ENCODE measurements at places on chromosomes 3 and 15.

GRCh38 chr15:36666228-36666905, 86.9 kb downstream of the CDIN1 start:
- DNase-seq, result no peak

DNA sequence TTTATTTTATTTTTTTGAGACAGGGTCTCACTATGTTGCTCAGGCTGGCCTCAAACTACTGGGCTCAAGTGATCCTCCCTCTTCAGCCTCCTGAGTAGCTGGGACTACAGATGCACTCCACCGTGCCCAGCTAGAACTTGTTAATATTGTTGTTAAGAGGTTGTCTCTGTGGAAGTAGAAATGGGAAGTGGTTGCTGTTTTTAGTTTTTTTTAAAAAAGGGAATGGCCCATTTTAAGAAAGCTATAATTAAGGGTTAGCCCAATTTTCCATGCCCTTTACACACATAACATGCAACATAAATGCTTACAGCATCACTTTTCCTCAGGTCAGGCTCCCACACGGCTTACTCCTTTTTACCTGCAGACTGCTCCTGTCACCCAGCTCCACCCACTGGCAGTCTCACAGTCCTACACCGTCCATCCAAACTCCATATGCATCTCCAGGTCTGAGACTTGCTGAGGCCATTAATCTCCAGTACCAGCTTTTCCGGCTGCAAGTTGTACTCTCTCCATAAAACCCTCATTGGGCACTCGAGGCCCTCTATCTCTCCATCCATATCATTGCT, 19.8 kb downstream of the MORC1 start:
- DNase-seq, result no peak

GRCh38 chr3:139307601-139308555, 35.9 kb upstream of the MRPS22 start:
- no peak for DNase-seq

GRCh38 chr3:70110066-70110465, 110.5 kb downstream of the SAMMSON start:
- DNase-seq, result no peak

GRCh38 chr3:74366331-74366730, 248.1 kb downstream of the CNTN3 start:
- DNase-seq, result no peak

DNA sequence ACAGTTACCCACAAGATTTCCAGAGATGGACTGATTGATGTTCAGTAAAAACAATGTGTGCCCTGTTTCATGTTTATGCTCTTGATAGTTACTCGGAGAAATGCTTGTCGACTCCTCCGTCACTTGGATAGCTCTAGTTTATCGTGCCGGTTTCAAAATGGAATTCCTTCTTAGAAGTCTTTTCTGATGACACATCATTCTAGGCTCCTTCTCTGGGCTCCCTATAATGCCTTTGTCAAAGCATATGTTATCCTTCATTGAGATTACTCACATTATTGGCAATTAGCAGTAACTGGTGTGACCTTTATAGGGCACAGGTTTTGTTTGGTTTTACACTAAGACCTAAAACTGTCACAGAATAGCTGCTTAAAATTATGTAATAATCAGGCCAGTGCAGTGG, 201.8 kb downstream of the CNTN6 start:
- no peak for DNase-seq

- no peak for DNase-seq
These were observed 4.6 kb upstream of the SMCO1 start for GRCh38 chr3:196519718-196520082.

DNA sequence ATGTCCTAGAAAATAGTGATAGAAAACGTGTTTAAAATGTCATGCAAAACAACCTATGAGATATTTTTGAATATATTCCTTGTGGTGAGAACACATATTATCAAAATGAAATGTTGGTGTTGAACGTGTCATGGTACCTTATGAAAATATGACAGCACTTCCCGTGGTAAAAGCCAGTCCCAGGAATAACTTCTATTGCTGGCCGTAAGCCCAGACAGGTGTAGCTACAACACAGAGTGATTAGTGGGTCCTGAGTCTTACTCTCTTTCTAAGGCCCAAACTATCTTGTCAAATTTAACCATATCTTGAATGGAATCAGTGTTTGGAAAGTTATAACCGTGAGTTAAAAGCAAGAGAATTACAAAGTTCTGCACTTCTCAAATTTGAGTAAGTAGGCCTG, 24.1 kb downstream of the RARB start:
- DNase-seq, result no peak

DNA sequence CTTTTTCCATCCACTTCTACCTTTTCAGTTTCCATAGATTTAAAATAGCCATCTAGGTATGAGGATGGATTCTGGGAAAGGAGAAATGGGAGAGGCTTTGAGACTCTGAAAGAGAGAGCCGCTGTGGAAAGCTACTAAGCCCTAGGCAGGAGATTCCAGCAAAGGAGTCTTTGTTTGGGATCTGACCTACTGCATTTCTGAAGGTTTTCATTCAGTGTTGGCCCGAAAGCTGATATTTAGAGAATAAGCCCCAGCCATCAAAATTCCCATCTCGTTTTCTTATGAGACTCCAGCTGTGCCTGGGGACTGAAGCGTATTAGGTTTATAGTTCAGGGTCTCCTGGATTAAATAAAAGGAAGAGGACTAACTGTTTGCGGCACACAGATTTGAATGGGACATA, 19.5 kb downstream of the LIPH start:
- no peak for DNase-seq

- DNase-seq, result no peak
These were observed 3.5 kb upstream of the PIF1 start for GRCh38 chr15:64828985-64829384.

GRCh38 chr3:37227870-37228549, 53.6 kb upstream of the LRRFIP2 start:
- DNase-seq, result no peak

GRCh38 chr15:91593067-91593466, 260.4 kb upstream of the SLCO3A1 start:
- no peak for DNase-seq

- no peak for DNase-seq
These were observed 127.5 kb upstream of the STRIT1 start for GRCh38 chr3:155420881-155421486.

GRCh38 chr3:124504332-124505059, 225.8 kb upstream of the UMPS start:
- DNase-seq, result no peak

DNA sequence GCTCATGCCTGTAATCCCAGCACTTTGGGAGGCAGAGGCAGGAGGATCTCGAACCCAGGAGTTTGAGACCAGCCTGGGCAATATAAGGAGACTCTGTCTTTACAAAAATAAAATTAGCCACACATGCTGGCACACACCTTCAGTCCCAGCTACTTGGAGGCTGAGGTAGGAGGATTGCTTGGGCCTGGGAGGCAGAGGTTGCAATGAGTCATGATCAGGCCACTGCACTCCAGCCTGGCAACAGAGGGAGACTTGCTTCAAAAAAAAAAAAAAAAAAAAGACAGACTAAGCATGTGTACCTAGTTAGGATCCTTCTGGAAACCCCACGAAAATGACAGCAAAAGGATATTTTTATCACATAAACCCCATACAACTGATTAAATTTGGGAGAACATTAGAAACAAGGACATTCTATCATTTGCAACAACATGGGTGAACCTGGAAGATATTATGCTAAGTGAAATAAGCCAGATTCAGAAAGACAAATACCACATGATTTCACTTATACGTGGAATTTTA, 44.9 kb downstream of the METTL6 start:
- DNase-seq, result no peak

- no peak for DNase-seq
These were observed 242.0 kb downstream of the NEK10 start for GRCh38 chr3:27127195-27127594.

GRCh38 chr15:57288926-57289580, 87.3 kb upstream of the CGNL1 start:
- DNase-seq, result no peak

DNA sequence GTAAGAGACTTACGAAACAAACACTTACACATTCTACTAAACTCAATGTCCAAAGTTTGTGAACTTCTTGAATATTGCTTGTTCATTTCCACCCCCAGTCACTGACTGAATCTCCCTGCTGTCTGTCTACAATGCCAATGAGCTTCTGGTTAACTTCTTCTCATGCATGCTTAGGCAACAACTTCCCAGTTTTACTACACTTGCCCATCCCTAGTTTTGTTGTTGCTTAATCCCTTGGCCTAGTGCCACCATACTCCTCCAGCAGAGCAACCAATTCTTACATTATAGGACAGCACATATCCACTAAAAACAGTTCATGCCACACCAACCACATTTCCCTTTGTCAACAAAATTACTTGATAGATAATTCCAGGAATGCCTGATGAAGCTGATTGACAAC, 40.9 kb upstream of the CCR2 start:
- no peak for DNase-seq

GRCh38 chr3:29764603-29765254, 483.9 kb downstream of the RBMS3 start:
- no peak for DNase-seq

DNA sequence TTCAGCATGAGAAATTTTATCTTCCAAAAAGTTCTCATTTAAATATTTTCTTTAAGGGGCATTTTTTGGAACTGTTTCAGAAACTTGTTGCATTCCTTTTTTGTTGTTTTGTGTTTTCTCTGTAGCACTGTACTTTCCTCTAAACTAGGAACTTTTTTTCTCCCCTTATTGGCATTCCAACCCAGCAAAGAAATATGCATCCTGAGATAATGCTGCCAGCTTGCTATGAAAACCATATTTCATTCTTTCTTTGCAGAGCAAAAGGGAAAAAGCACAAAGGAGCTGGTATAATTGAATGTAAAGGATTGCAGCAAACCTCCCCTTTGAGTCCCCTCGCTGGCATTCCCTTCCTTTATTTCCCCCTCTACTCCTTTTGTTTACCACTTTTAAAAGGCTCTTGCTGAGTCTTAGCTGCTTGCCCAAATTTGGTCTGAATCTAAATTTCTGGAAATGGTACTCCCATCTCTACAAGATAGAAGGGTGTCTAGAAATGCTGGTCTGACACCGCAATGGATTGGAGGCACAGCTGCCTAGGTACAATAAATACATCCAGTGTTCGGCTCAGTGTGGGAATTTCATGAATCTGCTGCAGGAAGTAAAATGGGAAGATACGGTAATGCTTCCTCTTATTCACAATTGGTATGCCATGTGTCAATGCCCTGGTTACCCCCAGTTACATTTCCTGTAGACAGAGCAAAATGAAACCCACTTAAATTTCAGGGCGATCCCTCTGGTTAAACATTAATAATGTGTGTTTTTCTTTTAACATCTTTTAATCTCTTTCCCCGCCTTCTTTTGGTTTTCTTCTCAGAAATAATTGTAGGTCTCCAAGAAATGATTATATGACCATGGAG, 156.6 kb downstream of the MEIS2 start:
- DNase-seq, result no peak

DNA sequence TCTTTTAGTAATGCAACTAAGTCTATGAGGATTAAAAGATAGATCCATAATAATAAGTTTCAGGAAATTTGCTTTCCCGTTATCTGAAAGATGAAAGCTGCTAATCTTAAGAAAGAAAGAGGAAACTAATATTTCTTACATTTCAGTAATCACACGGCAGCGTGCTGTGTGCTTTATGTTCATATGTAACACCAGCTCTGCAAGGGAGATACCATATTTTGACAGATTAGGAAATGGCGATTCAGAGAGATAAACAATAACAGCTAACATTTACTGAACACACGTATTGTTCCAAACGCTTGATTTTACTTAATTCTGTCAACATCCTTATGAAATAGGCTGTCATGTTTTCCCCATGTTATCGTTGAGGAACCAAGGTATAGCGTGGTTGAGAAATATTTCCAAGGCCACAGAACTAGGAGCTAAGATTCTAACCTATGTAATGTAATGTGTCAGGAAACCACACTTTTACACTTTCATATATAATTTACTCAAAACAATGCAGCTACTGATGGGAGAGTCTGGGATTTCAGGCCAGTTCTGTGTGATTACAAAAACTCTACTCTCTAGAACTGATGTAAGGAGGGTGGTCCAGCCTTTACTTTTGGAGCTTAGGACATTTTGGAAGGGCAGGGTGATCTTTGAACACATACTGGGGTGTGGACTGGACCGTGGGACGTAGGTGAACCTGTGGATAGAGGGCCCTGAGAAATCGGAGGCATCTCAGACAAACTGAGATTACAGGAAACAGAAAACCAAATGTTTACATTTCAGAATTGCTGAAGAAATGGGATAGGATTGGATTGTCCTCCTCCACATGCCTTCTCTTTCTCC, 100.6 kb downstream of the IL1RAP start:
- no peak for DNase-seq

GRCh38 chr15:87916208-87916607, 340.3 kb downstream of the NTRK3 start:
- no peak for DNase-seq
